ENCODE measurements at places on chromosomes 3 and 15.

- no peak for DNase-seq
Observed at GRCh38 chr3:142009029-142009428, 132.6 kb downstream of the ATP1B3 start.

- DNase-seq = no peak
Observed at GRCh38 chr3:119125342-119125741, 20.6 kb upstream of the TEX55 start.

DNA sequence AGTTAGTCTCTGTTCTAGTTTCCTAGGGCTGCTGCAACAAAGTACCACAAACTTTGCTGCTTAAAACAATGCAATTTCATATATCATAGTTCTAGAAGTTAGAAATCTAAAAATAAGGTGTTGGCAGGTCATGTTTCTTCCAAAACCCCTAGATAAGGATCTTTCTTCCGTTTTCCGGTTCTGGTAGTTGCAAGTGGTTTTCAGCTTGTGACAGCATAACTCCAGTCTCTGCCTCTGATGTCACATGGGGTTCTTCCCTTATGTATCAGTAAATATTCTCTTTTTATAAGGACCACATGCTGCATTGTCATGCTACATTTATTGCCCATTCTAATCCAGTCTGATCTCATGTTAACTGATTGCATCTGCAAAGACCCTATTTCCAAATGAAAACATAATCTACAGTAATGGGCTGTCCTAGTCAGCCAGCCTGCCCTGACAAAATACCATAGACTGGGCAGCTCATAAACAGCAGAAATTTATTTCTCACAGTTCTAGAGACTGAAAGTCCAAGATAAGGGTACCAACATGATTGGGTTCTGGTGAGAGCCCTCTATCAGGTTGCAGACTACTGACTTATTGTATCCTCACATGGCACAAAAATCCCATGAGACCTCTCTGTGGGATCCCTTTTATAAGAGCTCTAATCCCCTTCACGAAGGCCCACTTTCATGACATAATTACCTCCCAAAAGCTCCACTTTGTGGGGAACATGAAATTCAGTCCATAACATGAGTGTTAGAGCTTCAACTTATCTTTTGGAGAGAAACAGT, 642.0 kb upstream of the NAALADL2 start:
- no peak for DNase-seq

- no peak for DNase-seq
Observed at GRCh38 chr3:140053794-140054193, 118.8 kb downstream of the CLSTN2 start.

DNA sequence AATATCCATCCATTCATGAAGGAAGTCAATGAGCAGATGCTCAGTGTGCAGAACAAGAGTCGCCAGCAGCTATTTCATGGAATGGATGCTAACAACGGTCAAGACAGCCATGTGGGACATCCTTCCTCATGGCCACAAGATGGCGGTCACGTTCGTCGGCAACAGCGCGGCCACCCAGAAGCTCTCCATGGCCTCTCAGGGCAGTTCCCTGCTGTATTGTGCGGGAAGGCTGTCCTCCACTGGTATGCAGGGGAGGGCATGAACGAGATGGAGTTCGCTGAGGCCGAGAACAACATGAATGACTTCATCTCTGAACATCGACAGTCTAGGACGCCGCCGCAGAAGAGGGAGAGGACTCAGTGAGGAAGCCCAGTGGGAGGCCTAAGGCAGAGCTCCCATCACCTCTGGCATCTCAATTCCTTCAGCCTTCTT, 208.3 kb downstream of the TJP1 start:
- DNase-seq = no peak

GRCh38 chr15:58258501-58259292, 120.5 kb downstream of the AQP9 start:
- DNase-seq = no peak

- DNase-seq = no peak
Observed at GRCh38 chr3:23548706-23549105, 257.0 kb upstream of the UBE2E1 start.

- DNase-seq = peak; percentile 63
Observed at GRCh38 chr15:31326875-31327668, 437 bp downstream of the KLF13 start.

GRCh38 chr3:190716961-190717360, 145.5 kb downstream of the GMNC start:
- no peak for DNase-seq

DNA sequence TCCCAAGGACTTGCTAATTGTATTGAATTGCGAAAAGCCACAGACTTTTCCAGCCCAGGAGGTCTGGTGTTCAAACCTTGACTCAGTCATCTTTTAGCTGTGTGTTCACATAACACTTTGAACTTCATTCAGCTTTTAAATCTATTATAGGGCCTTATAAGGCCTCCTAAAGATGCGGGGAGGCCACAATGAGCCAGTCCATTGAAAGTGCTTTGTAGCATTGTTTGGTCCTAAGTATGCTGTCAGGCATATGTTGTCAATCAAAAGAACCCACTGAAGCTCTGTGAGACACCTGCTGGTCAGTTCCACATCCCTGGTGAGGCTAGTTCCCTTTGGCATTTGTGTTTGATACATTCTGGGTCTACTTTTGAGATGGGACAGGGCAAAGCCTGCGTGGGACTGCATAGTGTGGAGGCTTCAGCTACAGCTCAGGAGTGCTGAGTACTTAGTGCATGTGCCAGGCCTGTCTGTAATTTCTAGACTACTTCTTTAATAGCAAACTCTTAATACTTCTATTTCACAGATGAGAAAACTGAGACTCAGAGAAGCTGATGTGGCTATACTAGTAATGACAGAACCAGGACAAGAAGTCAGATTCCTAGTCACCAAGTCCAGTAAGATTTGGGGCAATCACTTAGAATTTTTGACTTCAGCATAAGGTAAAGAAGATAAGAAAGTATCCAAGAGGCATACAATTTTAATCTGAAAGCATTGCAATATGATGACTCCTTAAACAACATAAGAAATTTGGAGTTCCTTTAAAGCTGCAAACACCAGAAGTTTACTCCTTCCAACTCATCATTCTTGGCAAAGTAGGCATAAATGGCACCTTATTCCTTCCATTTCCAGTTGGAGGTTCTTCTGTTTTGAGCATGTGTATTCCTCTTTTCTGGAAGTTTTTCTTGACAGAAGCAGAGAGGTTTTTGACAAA, 213.0 kb downstream of the PDCD6IP start:
- no peak for DNase-seq

- no peak for DNase-seq
Observed at GRCh38 chr3:52313774-52314188, 2.3 kb upstream of the DNAH1 start.

DNA sequence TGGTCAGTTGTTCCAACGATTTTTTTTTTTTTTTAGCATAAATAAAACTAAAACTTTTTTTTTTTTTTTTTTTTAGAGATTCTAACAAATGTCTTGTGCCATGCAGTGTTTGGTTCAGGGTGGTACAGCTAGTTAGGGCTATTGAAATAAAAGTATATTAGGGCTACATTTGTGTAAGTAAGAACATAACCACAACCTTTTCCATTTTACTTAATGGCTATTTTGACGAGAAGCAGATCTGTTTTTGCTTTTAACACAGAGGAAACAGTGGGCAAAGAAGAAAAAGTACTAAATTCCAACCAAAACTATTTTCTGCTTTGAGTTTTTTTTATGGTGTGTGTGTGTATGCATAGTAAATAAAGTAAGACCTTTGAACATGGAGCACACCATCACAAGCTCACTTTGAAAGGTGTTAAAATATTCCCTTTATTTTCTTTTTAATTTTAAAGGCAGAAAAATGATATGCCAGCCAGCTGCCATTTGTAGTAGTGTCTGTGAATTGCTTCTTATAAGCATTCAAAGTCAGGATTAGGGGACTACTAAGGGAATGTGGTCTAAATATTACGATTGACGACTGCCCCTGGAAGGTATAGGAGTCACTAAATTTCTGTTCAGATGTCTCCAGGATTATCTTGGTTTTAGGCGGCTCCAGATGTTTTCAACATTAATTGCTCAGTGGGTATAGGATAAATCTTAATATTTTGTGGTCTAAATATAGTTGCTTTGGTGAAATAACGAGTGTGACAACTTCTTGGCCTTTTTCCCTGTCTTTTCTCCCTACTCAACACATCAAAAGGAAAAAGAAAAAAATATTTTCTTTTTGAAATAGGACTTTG, 3.1 kb downstream of the RARB start:
- DNase-seq = no peak

DNA sequence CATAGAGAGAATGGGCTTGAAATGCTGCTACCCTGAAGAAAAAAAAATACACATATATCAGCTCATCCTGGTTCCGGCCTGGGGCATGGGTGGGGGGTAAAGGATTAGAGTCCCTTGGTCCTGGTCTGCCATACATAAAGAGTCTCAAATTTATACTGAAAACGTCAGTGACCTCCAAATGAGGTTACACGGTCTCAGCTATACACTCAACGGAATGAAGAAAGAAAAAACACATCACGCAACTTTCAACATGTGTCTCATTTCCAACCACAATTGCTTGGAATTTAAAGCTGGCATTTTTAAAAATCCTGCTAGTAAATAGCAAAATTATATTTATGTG, 612.8 kb downstream of the MCTP2 start:
- no peak for DNase-seq
